ENCODE measurements at places on chromosomes 2 and 18.

- no peak for DNase-seq
Measured at GRCh38 chr2:190599073-190599472, 49.8 kb upstream of the NAB1 start.

- DNase-seq = no peak
Measured at GRCh38 chr2:79530443-79530842, 17.6 kb downstream of the CTNNA2 start.

DNA sequence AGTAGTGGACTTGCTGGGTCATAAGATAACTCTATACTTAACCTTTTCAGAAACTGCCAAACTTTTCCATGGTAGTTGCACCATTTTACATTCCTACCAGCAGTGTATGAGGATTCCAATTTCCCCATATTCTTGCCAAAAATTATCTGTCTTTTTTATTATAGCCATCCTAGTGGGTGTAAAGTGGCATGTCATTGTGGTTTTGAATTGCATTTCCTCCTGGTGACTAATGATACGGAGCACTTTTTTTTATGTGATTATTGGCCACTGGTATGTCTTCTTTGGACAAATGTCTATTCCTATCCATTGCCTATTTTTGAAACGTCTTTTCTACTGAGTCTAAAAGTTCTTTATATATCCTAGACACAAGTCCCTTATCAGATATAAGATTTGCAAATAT is 44.3 kb downstream of the CACNB4 start:
- DNase-seq = no peak

DNA sequence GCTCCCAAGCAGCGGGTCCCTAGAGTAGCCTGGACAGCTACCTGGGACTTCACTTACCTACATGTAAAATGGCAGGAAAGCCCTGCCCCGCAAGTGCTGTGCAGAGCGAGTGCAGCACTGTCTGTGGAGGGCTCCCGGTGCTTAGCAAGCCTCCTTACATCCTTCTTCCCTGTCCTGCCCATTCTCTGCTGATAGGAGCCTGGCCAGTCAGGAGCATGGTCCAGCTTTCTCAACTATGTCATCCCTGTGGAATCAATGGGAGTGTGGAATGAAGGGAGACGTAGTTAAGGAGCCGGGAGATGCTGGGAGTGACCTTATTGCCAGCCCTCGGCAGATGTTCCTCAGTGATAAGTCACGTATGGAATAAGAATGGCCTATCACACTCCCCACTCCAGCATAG is 661.9 kb upstream of the ID2 start:
- no peak for DNase-seq

DNA sequence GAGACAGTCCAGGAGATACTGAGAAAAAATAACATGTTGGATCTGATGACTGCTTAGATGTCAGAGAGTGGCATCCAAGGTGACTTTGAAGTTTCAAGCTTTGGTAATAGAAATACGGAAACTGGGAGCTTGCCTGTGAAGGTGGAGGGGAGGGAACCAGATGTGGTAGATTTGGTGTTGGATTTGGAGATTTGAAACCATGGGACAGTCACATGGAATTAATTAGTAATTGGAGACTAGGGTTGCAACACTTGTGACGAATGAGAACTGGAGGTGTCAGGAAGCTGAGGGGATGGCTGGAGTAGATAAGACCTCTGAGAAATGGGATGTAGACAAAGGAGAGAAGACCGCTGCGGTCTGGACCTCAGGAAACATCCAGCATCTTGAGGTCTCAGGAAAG is 46.7 kb downstream of the RPL37A start:
- peak; percentile 15 for DNase-seq

DNA sequence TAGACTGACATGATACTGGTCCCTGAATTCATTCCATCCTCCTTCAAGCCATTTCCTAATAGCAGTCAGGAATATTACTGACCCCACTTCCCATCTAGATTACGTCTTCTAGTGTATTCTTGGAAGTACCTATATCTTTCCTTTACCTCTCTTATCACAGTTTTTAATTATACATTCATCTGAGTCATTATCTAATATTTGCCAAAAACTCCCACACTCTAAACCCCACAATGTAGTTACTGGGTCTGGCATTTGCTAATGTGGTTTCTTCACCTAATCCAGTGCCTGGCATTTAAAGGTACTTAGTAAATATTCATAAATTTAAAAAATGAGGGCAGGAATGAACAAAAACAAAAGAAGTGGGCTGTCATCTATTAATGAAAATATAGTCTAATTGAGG is 441.8 kb upstream of the SETBP1 start:
- no peak for DNase-seq

- no peak for DNase-seq
Measured at GRCh38 chr18:5556310-5556974, 12.6 kb upstream of the EPB41L3 start.

GRCh38 chr2:237421542-237422116 is 7.7 kb upstream of the COL6A3 start:
- peak; percentile 8 for DNase-seq

DNA sequence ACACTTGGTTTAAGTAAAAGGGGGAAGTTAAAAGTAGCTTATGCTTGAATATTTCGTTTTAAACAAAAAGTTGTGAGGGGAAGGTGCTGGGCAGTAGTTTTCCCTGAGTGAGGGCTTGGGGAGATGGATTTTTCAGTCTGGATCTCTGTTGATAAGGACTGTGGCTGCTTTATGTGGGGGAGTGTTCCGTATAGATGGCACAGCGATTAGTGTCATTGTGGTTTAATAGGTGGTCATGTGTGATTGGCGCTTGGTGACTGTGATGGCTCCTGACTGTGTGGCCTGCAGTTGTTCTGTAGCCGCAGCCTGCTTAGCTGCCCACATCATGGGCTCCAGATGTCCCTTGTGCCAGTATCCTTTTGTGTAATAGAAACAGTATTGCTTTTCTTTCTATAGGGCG is 156.2 kb downstream of the WDSUB1 start:
- DNase-seq = peak; percentile 96

- DNase-seq = no peak
Measured at GRCh38 chr2:198966269-198966668, 491.5 kb downstream of the SATB2 start.

DNA sequence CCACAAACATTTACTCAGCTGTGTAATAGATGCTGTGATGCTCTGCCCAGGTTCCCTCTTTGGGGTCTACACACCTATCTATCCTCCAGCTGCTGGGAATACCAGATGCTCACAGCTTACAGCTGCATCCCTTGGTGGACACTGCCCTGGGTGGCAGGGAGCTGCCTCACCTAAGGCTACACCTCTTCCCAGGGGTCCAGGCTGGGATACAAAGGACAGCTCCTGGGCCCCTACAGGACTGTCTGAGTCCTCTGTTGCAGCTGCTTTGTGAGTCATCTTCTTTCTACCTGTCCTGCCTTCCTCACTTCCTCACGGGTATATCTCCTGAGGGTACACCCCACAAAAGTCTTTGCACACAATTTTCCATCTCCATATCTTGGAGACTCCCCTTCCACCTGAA is 27.6 kb downstream of the THNSL2 start:
- no peak for DNase-seq

- DNase-seq = no peak
Measured at GRCh38 chr2:24617424-24617823, 126.4 kb downstream of the NCOA1 start.

DNA sequence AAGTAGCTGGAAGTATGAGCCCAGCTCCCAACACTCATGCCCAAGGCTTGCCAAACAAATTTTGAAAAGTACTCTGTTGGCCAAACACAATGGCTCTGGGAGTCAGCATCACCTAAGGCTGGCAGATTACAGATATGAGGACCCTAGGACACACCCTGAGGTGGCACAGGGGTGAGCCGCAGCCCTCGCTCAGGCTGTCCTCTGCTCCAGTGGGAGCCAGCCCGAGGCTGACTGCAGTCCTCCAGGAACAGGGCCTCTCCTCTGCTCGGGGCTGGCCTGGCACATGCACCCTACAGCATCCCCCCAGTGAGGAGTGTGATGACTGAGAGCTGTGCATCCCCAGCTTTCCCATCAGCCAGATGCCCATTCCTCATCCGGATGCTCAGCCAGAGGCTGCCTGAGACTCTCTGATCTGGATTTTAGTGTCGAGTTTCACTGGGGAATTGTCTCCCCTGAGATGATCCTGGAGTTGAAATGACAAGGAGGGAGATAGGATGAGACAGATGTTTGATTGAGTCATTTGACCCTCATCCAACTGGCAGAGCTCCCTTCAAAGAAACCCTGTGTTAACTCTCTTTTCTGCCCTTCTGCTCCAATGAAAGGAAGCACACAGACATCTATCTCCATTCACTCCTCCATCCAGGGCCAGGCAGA is 269.3 kb upstream of the NCKAP5 start:
- DNase-seq = no peak

GRCh38 chr2:143575340-143575739 is 446.1 kb downstream of the ARHGAP15 start:
- no peak for DNase-seq
